NCI-H345 (cell line): ENCODE measurements at places on chromosomes 1 and 21.

GRCh38 chr1:59378621-59379370 lies 81.9 kb downstream of the FGGY start:
- DNase-seq: no peak

- no peak for DNase-seq
Observed at GRCh38 chr1:53581476-53581875, 122.3 kb downstream of the DMRTB1 start.

DNA sequence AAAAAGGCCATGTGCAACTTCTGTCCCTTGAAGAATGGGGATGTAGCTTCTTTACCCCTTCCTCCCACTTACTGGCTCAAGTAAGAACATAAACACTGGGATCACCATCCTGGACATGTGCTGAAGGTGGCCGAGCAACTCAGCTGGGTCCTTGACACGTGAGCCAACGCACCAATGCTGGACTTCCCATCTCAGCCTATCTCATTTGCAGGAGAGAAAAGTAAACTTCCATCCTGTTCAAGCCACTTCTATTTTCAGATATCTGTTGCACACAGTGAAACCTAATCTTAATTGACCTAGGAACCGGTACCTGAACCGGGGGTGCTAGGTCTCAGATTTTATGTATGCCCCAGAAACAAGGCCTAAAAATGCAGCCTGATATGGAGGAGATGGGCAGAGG lies 75.3 kb downstream of the HLCS start:
- DNase-seq: no peak

DNA sequence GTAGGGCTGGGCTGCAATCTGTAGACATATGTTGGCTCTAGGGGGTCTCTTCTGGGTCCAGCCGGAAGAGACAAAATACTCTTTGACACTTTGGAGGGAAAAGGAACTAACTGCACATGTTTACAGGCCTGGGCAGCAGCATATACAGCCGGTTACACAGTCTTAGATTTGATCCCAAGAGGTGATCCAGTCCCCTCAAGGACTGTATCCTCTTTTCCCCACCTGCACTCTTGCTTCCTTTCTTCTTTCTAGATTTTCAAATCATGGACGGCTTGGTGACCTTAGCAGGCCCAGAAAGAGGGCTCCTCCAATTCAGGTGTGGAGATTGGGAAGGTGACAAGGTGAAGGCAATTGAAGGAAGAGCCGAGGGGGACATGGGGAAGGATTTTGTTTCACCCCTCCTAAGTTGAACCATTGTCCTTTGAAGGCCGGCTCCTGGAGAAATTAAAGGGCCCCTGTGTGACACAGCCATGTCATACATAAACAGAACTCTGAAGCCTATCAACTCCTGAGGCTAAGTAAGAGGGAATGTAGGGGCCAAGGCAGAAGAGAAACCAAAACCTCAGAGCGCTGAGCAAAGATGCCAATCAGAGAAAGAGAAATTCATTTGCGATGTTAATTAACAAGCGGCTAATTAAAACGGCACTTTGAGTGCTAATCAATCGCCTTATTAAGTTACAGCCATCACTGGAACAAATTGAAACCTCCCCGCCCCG lies 5.9 kb upstream of the BARHL2 start:
- no peak for DNase-seq

- DNase-seq: no peak
Observed at GRCh38 chr1:213017447-213018273, 2.0 kb upstream of the ANGEL2 start.

DNA sequence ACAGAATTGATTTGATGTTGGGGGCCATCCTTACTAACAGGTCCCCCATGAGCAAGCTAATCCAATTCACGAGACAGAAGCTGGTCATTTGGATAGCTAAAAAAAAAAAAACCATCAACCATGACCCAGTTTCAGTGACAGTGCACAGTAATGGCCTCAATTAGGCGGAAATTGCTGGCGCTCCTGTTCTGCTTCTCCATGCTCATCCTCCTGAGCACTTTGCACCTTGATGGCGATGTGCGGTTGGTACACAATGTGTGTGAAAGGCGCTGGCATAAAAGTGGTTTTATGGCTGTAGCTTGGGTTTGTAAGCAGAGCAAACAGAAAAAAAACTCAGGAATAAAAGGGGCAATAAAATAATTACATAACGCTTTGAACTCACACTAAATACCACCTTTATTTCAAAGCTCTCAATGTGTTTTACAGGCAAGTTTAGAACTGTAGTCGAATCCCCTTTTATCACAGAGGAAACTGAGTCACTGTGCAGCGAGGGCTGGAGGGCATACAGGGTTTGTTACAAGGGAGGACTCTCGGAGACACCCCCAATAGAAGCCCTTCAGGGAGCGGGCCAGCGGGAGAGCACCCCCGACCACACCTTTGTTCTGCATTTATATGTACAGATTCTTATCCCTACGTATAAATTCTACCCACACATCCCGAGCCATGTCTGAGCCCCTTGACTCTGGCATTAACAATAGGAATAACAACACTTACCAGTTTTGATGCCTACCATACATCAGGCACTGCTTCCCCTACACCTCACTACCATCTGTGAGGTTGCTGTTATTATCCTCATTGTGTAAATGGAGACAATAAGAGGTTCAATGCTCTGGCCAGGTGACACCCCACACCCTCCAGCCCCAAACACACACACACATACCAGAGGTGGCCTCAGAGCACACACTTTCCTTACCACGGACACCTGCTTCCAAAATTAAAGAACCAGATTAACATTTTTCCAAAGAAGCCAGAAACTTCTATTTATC lies 213.5 kb upstream of the IRF2BP2 start:
- no peak for DNase-seq

DNA sequence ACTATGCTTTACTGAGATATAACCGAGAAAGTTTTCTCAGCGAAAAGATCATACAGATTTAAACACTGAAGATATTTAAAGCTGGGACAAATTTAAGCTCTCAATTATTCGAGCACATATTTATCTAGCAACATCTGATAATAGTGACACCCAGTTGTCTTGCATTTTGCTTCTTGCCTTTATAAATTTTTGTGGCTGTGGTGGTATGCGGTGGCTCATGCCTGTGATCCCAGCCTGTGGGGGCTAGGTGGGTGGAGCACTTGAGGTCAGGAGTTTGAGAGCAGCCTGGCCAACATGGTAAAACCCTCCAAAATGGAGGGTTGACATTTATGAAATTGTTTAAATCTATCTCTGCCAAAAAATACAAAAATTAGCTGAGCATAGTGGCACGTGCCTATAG lies 312.2 kb downstream of the SPATA17 start:
- DNase-seq: no peak

- no peak for DNase-seq
Observed at GRCh38 chr1:4931486-4931885, 277.1 kb downstream of the AJAP1 start.

GRCh38 chr1:199279067-199279466 lies 640.2 kb downstream of the PTPRC start:
- DNase-seq: no peak

DNA sequence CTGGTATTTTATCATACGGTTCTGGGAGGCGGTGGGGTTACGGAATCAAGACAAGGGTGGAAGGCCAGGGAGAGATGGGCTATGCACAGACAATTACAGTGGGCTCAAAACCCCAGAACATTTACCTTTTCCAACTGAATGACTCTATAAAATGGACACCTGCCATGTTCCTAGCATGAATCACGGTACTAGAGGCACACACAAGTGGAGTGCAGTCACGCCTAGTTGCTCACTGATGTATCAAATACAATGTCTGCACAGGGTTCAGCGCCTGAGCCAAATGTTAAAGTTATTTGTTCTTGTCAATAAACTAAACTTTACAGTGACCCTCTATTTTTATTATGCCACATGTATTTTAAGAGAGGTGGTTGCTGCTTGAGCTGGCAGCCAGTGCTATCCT lies 121.4 kb downstream of the ATG4C start:
- DNase-seq: peak; percentile 95

- DNase-seq: no peak
Observed at GRCh38 chr1:39540504-39541031, 36.0 kb downstream of the PABPC4 start.

DNA sequence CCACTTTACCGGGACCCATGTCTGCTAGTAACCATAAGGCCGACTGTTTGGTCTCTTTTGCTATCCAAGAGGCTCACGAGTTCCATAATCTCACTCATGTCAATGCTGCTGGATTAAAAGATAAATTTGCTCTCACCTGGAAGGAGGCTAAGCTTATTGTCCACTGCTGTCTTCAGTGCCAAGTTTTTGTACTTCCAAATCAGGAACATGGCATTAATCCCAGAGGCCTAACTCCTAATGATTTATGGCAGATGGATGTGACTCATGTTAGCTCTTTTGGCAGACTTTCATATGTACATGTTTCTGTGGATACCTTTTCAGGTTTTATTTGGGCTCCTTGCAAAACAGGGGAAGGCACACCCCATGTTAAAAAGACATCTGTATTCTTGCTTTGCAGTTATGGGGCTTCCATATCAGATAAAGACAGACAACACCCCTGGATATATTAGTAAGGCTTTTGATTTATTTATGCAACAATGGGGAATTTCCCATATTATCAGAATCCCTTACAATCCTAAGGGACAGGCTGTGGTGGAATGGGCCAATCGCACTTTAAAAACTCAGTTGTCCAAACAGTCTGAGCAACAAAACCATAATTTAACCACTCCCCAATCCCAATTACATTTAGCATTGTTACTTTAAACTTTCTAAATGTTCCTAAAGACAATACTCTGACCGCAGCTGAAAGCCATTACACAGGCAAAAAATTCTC lies 162.7 kb downstream of the IER5 start:
- peak; percentile 51 for DNase-seq

GRCh38 chr1:115165776-115166175 lies 76.5 kb upstream of the TSPAN2 start:
- DNase-seq: no peak

DNA sequence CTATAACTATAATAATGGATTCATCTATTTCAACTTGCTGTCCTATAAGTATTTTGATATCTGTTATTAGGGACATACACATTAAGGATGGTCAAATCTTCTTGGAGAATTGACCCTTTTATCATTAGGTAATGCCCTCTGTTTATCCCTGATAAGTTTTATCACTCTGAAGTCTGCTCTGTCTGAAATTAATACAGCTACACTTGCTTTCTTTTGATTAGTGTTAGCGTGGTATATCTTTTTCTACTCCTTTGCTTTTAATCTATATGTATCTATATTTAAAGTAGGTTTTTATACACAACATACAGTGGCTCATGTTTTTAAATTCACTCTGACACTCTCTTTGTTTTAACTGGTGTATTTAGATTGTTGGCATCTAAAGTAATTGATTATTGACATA lies 69.9 kb upstream of the EXO1 start:
- DNase-seq: no peak

DNA sequence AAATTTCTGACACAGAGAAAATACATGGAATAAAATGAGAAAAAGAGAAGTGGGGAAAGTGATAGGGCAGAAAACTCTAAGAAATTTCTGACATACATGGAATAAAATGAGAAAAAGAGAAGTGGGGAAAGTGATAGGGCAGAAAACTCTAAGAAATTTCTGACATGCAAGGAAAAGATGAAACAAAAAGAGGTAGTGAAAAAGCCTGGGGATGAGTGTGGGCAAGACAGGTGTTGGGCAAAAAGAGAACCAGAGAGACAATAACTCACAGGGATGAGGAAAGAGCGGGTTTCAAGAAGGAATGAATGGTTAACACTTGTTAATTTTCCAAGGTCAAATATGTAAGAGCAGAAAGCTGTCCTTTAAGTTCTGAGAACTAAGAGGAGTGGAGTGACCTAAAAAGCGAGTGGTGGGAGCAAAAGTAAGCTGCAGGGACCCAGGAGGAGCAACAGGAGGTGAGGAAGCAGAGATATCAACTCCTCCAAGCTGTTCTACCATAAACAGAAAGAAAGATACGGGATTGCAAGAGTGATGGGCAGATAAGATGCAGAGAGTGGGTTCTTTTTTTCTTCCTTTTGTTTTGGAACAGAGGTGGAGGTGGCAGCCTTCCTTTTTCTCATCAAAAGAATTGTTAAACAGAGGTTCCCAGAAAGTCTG lies 29.9 kb upstream of the EXO1 start:
- no peak for DNase-seq

- no peak for DNase-seq
Observed at GRCh38 chr1:36883315-36883949, 150.9 kb downstream of the GRIK3 start.

- DNase-seq: no peak
Observed at GRCh38 chr1:59218521-59219236, 78.2 kb upstream of the FGGY start.

GRCh38 chr1:171940368-171940767 lies 99.1 kb downstream of the DNM3 start:
- no peak for DNase-seq

- DNase-seq: no peak
Observed at GRCh38 chr1:181206979-181207790, 118.7 kb downstream of the IER5 start.
